Ovary (tissue), 10 donors: ENCODE measurements at places on chromosomes 3 and 15.

- DNase-seq = no peak
Measured at GRCh38 chr3:153835540-153835939, 285.6 kb upstream of the ARHGEF26 start.

- peak; percentile 72 for DNase-seq
Measured at GRCh38 chr15:100234158-100235029, 107.4 kb downstream of the ADAMTS17 start.

DNA sequence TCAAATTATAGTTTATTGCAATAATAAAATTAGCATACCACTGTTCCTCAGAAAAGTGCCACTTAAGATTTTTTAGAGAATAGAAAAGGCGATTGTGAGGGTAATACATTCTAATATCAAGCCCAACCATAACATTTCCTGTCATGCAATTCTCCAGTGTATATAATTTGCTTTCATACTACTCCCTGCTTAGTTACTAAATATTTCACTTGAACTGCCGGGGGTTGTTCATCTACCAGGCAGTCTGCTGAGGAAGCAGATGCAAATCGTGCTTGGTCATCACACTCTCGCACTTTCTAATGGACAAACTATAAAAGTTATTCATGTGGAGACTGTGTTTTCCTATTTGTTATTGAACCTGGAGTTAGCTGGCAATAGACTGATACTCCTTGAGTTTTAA, 645.6 kb upstream of the CBLB start:
- no peak for DNase-seq

GRCh38 chr3:174945951-174946350, 86.8 kb downstream of the NAALADL2 start:
- DNase-seq = no peak

DNA sequence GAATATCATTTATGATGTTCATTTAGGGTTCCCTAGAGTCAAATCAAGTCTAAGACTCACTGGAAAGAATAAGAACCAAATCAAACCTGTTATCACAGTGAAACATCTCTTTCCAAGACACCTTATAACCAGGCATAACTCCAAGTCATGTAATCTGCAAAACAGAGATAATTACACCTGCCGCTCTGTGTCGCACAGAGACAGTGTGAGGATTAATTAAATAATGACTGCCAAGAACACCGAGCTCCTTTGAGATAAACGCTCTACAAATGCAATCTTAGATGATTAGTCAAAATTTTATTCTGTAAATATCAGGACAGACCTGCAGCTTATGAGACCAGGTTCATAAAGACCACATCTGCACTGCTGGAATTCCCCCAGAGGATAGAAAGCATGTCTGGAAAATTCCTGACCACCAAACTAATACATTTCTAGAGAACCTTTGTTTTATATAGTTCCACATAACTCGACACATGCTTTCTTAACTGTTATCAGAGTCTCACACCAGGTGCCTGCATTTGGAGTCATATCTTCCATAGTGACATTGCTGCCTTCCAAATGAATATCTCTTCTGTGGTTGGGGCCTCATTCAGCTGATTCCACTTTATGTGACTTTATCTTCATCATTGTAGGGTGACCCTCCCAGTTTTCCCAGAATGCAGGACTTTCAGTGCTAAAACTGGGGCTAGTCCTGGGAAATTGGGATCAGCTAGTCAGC, 252.8 kb downstream of the CD47 start:
- no peak for DNase-seq

DNA sequence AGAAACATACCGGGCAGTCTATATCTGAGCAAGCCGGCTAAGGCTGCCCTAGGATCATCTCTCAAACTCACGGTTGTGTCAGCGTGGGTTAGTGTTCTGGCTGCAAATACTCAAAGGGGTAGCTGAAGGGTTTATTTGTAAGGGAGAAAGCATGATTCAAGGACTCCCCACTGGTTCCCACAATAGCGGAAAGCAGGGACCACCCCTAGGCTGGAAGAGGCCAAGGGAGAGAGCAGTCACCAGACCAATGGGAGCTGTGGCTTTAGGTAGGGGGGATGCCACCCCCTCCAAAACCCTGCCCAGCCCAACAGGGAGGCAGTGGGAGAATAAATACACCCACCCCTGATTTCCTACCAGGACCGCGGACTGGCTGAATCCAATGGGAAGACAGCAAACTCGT, 7.3 kb upstream of the LMCD1 start:
- DNase-seq = no peak

DNA sequence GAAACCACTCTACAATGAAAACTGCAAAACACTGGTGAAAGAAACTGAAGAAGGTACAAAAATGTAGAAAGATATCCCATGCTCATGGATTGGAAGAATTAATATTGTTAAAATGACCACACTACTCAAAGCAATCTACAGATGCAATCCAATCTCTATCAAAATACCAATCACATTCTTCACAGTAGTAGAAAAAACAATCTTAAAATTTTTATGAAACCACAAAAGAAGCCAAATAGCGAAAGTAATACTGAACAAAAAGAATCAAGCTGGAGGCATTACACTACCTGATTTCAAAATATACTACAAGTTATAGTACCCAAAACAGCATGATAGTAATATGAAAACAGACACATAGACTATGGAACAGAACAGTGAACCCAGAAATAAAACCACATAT, 36.9 kb downstream of the TXNRD3 start:
- DNase-seq = no peak
